ENCODE measurements at places on chromosomes 7 and 10. TPM values are rescaled to one million over a fixed set of nuclear protein-coding genes. Genes with fewer than 3 reads are reported as not detected.

The ADCY1 gene
- 0.67 TPM for total RNA-seq

The OR13A1 gene
- not detected for total RNA-seq

The IFIT1 gene
- total RNA-seq = 1.6 TPM

The SH2D4B gene
- total RNA-seq = 0.10 TPM

The VSTM4 gene
- under 0.01 TPM for total RNA-seq

The PTPN20 gene
- total RNA-seq = 0.19 TPM

The FOXI2 gene
- total RNA-seq = not detected

The SPDYE16 gene
- not detected for total RNA-seq

The ZNF248 gene
- total RNA-seq = 5.4 TPM

The RHBDD2 gene
- total RNA-seq = 26.8 TPM

The PRPS1L1 gene
- not detected for total RNA-seq
